Gastroesophageal sphincter (tissue), 4 donors: ENCODE measurements at places on chromosomes 13 and 19. TPM values are rescaled to one million over a fixed set of nuclear protein-coding genes. Genes with fewer than 3 reads are reported as not detected.

DNA sequence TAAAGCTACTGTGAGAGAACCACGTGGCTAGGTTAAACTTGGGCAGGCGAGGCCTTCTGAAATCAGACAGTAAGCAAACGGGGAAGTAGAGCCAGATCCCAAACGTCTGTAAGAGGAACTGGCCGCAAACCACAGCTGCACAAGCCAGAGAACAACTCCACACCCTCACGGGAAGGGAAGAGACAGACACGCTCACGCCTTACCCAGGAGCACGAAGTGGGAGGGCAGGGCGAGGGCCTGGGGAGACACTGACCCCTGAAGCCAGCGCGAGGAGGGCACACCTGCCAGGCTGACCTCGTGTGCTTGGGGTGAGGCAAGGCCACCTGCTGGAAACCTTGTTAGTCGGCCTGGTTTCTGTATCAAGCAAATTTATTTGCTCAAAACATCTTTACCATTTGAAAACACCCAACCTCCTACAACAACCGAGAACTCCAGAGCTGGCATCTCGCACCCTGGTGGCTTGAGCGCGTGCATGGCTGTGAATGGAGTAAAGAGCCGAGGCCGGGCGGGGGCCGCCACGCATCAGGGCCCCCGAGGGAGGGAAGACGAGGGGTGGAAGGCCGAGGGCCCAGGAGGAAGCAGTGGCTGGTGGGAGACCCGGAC lies 7.3 kb downstream of the POLR2E start:
- H3K4me3 ChIP-seq: no peak overlapping the region
- ATAC-seq: peak; percentile 69
- H3K36me3 ChIP-seq: no peaks in the 10 kb centered on the region
- H3K4me1 ChIP-seq: peaks cover 18% of the 10 kb centered on the region
- H3K27ac ChIP-seq: peak overlapping the region; percentile 65
- H3K27me3 ChIP-seq: peaks cover 17% of the 10 kb centered on the region

FAAP24 gene
- 2.5 TPM for total RNA-seq

- H3K4me3 ChIP-seq: no peak overlapping the region
- no peaks in the 10 kb centered on the region for H3K27me3 ChIP-seq
- no peaks in the 10 kb centered on the region for H3K4me1 ChIP-seq
Measured at GRCh38 chr19:11685676-11686650, 52.8 kb downstream of the ZNF823 start.

DNA sequence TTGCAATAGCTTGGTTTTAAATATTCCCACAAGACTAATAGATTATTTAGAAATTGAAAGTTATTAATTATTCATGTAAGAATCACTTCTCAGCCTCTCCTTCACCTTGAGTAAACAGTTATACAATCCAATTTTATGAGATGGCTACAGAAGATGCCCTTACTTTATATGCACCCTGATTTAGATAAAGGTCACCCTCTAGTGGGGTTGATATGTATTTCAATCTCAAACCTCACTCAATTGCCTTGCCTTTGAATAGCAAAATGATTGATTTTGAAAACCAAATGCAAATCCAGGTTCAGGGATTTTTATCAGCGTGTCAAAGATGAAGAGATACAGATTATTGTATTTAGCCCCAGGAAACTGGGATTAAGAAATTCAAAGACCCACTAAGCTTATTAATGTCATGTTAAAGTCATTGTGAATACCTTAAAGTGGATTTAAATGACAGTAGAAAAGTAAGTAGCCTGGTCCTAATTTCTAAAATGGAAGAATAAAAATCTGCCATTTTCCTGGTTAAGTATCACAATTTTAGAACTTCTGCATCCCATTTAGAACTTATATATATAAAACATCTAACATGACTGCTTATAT lies 305.1 kb downstream of the ITGBL1 start:
- ATAC-seq: peak; percentile 62
- no peak overlapping the region for H3K27ac ChIP-seq
- H3K36me3 ChIP-seq: no peaks in the 10 kb centered on the region
- no peaks in the 10 kb centered on the region for H3K27me3 ChIP-seq
- H3K4me1 ChIP-seq: no peaks in the 10 kb centered on the region
